ENCODE measurements at places on chromosomes 11 and 22.

GRCh38 chr22:26174280-26174679 lies 5.0 kb downstream of the SEZ6L start:
- peak; percentile 3 for DNase-seq

DNA sequence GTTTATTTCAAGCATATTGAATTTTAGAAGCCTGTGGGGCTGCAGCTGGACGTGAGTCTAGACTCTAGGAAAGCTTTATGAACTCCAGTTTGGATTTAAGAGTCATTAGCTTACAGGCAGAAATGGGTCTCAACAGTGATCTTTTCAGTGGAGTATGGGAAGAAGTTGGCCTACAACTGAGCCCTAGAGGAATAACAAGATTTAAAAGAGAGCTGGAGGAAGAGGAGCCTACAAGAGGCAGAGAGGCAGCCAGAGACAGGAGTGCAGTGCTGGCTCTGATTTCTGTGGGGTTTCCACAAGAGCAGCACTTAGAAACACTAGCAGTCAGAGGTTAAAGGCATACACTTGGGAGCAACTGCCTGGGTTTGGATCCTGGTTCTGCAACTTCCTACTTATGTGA lies 17.9 kb downstream of the APOL5 start:
- DNase-seq: no peak

- peak; percentile 26 for DNase-seq
Observed at GRCh38 chr11:42770444-42771065, 541.2 kb upstream of the API5 start.

- peak; percentile 97 for DNase-seq
Observed at GRCh38 chr11:45856044-45856468, 8.8 kb downstream of the CRY2 start.

- no peak for DNase-seq
Observed at GRCh38 chr11:76205252-76206076, 838 bp downstream of the WNT11 start.

DNA sequence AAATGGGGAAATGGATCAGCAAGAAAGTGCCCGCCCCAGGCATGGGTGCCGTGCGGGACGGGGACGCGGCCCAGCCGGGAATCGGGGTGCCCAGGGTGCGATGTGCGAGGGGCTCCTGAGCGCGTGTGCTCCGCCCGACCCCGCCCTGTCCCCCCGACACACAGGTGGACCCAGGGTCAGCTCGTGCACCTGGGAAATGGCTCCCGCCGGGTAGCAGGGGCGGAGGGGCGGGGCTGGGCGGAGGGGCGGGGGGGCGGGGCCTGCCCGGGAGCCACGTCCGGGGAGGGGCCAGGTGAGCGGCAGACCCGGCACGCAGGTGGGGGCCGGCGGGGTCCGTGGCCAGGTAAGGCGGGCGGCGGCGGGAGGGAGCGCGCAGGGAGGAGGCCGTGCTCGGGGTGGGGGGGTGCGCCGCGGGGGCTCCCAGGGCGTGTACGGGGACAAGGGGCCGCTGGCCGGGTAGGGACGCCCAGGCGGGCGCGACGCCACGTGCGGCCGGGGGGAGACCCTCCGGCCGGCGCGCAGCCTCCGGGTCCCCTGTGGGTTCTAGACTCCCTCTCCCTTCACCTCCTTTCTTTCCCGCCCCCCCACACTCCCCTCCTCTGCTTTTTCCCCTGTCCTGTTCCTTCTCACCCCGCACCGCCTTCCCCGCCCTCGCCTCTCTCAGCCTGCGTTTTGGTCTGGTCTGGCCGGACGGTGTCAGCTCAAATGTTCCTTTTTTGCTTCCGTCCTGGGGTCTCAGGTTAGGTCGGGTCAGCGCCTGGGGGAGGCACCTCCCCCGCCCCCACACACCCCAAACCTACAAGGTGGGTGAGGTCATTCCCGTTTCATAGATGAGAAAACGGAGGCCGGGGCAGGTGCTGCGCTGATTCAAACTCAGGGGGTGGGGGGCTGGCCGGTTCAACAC lies at the start of gene ARHGAP8:
ARHGAP8 (plus strand) TSS at position 291 of the 904 bp plus-strand sequence. CDS start 33,953 bp downstream, outside the sequence.
- DNase-seq: no peak

GRCh38 chr11:8352103-8352875 lies 88.6 kb upstream of the LMO1 start:
- DNase-seq: no peak

DNA sequence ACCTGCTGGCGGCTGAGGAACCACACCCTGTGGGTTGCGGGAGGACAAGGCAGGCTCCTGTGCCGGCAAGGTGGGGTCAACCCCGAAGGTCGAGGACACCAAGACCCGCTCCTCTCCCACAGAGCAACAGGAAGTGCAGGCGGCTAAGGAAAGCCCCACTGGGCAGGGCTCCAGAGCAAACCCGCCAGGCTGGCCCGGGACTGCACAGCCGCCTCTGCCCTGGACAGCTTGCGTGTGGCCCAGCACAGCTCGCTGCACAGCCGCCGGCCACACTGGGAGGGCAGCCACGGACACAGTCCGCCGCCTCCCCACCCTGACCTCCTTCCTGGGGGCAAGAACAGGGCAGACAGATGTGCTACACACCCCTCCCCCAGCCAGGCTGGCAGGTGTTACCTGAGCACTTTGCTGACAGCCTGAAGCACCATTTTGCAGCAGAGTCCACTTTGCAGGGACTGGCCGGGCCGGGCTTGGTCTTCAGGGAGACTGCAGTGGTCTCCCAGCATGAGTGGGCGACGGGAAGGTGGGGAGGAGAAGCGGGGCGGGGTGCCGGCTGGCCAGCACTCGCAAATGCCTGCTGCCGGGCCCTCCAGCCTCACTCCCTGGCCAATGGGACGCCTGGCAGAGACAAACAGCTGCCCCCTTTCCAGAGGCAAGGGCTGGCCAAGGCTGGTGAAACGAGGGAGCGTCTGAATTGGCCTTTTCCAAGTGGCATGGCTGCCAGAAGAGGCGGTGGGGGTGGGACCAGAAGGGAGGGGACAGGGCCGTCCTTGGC lies at the start of gene MOB2:
MOB2 (minus strand) TSS at position 726 of the 772 bp plus-strand sequence; CDS start at position 503, 223 bp downstream.
- no peak for DNase-seq

DNA sequence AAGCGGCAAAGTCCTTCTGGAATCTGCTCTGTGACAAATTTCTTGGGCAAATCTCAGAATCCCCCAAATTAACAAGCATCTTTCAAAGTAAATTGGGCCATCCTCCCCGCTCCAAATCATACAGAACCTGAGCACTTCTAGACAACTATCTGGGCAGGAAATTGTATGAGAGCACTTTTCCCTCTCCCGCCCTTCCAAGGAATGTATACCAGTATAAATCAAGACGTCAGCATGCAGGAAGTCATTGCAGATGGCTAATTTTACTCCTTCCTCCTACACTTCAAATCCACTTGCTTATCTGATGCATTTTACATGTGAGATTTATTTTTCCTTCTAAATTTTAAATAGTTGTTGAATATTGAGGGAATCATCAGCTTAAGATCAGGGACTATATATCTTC lies 52.1 kb downstream of the NTM start:
- no peak for DNase-seq

GRCh38 chr11:9187616-9188015 lies 77.5 kb downstream of the DENND5A start:
- no peak for DNase-seq

GRCh38 chr11:3217818-3218482 lies 663 bp downstream of the MRGPRG start:
- no peak for DNase-seq

- peak; percentile 99 for DNase-seq
Observed at GRCh38 chr11:2825889-2826678, 59.5 kb downstream of the CDKN1C start.

GRCh38 chr11:119298726-119299125 lies 18.2 kb downstream of the MCAM start:
- peak; percentile 37 for DNase-seq

DNA sequence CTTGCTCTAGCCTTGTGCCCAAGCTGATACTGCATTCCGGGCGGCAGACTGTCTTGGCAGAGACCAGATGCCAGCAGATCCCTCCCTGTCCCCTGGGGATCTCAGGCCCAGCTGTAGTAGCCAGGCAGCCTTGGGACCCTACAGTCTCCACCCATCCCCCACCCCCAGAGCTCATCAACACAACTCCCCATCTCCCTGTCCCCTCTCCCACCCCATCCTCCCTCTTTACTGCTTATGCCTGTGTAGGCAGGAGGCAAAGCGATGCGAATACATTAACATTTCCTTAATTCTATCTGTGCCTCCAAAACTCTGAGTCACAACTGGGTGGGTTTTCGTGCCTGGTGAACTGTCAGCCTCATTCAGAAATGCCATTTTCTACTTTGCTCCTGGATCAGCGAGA lies 547.6 kb downstream of the BUD13 start:
- DNase-seq: no peak

DNA sequence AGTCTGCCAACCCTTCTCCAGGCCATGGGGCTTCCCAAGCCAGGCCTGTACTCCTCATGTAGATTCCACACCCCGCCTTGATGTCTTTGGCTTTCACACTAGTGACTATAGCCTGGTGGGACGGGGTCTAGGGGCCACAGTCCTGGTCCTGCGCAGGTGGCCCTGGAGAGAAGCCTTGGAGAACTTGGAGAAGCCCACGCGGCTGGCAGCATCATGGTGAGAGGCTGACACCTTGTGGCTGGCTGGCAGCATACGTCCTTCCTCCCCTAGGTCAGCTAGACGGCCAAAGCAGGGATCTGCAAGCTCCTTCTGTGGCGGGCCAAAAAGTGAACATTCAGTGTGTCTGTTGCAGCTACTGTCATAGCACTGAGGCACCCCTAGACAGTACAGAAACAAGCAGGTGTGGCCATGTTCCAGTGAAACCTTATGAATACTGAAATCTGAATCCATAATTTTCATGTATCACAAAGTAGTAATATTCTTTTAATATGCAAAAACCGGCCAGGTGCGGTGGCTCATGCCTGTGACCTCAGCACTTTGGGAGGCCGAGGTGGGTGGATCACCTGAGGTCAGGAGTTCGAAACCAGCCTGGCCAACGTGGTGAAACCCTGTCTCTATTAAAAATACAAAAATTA lies 42.0 kb downstream of the FAM83F start:
- DNase-seq: peak; percentile 77

GRCh38 chr11:13465909-13466371 lies 2.9 kb upstream of the BTBD10 start:
- peak; percentile 53 for DNase-seq

- no peak for DNase-seq
Observed at GRCh38 chr22:47071078-47071806, 308.8 kb downstream of the TBC1D22A start.

- DNase-seq: no peak
Observed at GRCh38 chr22:49956914-49957825, 3.4 kb upstream of the PIM3 start.

DNA sequence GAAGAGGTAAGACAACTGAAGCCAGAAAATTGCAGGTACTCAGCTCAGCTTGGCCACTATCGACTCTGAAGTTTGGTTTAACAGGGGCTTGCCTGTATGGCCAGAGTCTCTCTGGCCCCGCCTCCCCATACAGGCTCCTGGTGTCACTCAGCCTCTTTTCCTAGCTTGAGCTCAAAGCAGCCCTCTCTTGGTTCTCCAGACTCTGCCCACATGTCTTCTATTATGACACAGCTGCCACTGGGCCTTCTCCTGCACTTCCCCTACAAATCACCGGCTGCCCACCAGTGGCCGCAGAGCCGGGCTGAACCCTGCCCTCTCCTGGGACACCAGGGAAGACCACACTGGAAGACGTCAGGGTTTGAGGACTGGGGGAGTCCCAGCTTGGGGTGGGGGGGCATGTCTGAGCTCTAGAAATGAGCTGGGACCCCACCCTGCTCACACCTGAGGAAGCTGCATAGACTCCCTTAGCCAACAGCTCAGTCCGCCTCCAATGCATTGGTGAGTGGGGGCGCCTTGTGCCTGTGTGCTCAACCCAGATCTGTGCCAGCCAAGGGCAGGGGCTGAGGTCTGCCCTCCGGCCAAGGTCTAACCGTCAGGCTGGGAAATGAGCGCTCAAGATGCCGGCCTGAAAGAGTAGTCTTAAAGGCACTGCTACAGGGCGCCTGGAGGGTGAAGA lies 94.4 kb upstream of the LMO1 start:
- DNase-seq: no peak
